Activated CD8-positive, alpha-beta memory T cell treated with anti-CD3 and anti-CD28 coated beads for 1 hour (primary cell): ENCODE measurements at places on chromosomes 3 and 15.

- no peak for DNase-seq
These were observed 5.6 kb downstream of the ITPKA start for GRCh38 chr15:41499109-41499851.

DNA sequence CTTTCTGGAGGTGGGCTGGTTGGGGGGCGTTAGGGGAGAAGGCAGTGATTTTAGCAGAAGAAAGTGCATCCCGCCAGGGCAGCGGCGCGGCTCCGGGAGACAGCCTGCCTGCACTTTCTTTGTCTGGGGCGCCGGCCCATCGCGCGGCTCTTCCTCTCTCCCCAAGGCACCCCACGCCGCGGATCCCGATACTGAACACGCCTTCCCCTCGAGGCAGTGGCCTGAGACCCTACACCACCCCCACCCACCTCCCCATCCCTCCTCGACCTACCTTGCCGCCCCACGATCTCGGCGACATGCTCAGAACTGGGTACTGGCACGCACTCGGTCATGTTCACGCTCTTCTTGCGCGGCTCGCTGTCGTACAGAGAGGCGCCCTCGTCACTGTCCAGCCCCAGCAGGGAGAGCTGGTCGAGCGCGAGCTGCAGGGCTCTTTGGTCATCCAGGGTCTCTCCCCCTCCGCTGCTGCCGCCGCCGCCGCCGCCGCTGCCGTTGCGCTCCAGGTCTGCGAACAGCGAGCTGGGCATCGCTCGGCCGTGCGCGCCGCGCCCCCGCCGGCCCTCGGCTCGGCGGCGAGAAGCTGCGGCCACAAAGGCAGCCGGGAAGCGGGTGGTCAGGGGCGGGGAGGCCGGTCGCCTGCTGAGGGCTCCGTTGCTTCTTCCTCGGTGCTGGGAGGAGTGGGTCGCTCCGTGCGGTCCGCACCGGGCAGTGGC lies 483 bp downstream of the MEX3B start:
- no peak for DNase-seq

DNA sequence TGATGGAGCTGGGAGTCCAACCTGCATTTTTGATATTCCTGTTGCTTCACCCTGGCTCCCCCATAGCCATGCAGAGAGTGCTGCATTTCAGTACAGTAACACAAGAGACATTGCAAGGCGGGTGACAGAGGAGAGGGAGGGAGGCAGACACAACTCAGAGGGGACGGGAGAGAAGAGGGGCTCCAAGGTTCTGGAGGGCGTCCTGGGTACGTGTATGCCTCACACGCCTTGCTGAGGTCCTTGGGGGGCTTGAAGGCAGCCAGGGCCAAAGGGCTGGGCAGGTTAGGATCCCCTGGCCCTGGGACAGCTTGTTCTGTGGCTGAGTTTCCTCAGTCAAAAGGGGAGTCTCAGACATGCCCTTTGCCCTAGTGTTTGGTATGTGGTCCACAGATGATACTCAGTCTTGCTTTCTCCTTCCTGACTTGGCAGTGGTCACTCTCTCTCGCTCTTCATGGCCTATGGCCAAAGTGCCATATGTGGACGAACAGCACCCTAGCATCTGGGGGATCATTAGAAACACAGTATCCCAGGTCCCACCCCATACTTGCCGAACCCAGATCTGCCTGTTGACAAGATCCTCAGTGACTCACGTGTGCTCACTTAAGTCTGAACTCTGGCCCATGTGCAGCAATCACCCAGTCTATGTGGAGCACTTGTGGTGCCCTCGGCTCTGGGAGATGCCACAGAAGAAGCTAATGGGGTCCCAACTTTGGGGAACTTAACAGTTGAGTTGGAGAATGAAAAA lies 52.9 kb downstream of the FGD5 start:
- DNase-seq = no peak

GRCh38 chr3:5012367-5012766 lies 33.1 kb downstream of the BHLHE40 start:
- DNase-seq = no peak

DNA sequence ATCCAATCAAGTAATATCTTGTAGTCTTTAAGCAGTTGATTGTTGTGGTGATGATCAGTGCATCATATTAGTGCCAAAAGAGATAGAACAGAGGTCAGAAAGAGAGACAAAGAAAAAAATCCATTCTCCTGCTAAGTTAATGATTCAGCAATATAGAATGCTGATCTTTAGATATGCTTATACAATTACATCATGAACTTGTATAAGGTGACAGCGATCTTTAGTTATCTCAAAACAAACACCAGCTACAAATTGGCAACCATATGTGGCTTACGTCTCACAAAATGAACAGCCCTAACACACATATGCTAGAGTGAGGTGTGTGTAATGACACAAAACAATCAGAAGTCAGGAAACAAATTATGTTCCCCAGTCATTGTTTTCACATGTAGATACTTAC lies 12.5 kb downstream of the LSAMP start:
- DNase-seq = no peak

- no peak for DNase-seq
These were observed 323.3 kb upstream of the TLE3 start for GRCh38 chr15:70420948-70421482.

- DNase-seq = no peak
These were observed 44.8 kb downstream of the ABTB1 start for GRCh38 chr3:127717357-127718244.

GRCh38 chr3:126921085-126921824 lies 61.7 kb upstream of the PLXNA1 start:
- no peak for DNase-seq

DNA sequence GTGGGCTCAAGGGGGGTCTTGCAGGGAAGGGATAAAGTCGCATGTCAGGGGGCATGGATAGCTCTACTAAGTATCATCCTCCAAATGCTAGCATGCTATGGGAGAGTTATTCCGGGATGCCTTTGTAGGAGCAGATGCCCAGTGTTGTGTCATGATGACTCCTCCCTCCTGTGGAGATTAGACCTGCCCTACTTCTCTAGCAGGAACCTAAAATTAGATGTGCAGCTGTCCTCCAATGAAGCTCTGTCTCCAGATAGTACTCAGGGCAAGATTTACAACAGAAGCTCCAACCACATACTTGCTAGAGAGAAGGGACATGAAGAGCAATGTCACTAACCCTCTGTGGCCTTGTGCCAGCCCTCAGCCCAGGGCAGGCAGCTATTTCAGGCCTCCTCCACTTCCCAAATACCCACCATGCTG lies 82.5 kb downstream of the AGBL1 start:
- DNase-seq = no peak

- no peak for DNase-seq
These were observed 82.8 kb upstream of the HES1 start for GRCh38 chr3:194053136-194053535.

- DNase-seq = no peak
These were observed 131.1 kb upstream of the NSMCE3 start for GRCh38 chr15:29400701-29401100.

DNA sequence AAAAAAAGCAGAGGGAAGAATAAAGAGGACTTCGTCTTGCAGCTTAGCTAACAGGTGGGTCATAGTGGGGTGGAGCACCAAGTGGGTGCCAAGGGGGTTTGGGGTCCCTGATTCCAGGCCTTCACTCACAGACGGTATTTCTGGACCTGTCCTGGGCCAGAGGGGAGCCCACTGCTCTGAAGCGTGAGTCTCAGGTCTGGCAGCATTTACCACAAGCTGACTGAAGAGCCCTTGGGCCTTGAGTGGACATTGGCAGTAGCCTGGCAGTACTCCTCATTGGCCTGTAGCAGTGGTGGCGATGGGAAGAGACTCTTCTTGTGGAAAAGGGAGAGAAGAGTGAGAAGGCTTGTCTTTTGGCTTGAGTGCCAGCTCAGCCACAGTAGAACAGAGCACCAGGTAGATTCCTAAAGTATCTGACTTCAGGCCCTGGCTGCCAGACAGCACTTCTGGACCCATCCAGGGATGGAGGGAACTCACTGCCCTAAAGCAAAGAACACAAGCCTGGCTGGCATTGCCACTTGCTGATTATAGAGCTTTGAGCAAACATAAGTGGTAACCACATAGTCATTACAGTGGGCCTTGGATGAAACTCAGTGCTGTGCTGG lies 72.9 kb downstream of the GLDN start:
- no peak for DNase-seq

GRCh38 chr3:161568671-161569070 lies 72.1 kb downstream of the OTOL1 start:
- no peak for DNase-seq

- no peak for DNase-seq
These were observed 4.9 kb upstream of the KY start for GRCh38 chr3:134655706-134656105.

GRCh38 chr3:182795389-182795782 lies 2.1 kb downstream of the ATP11B start:
- DNase-seq = no peak

- DNase-seq = no peak
These were observed 12.3 kb upstream of the BDH1 start for GRCh38 chr3:197567904-197568681.

DNA sequence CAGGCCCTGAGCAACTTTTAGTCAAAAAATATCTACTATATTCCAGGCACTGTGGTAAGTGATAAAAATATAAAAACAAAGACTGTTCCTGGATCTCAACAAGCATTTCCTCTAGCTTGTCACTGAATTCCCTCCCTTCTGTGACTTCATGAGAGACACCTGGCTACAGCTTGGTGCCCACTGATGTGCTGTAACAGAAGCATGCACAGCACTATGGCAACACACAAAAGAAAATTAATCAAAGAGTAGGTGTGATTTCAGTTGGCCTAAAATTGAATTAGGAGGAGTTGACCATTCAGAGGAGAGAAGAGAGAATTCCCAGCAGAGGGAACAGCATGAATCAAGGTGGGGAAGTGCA lies 158.9 kb upstream of the LPP start:
- DNase-seq = no peak

- DNase-seq = no peak
These were observed 12.5 kb downstream of the FLNB start for GRCh38 chr3:58020783-58021071.

GRCh38 chr3:161559177-161559998 lies 62.8 kb downstream of the OTOL1 start:
- DNase-seq = no peak

- no peak for DNase-seq
These were observed 68.9 kb upstream of the NR2F2 start for GRCh38 chr15:96261575-96262034.

- DNase-seq = no peak
These were observed 17.8 kb upstream of the ERICH6 start for GRCh38 chr3:150721285-150722130.
